ENCODE measurements at places on chromosomes 1 and 21.

- DNase-seq = no peak
These were observed 372.3 kb downstream of the TTLL7 start for GRCh38 chr1:83626603-83627002.

- DNase-seq = no peak
These were observed 750 bp downstream of the SYNJ1 start for GRCh38 chr21:32726839-32727686.

DNA sequence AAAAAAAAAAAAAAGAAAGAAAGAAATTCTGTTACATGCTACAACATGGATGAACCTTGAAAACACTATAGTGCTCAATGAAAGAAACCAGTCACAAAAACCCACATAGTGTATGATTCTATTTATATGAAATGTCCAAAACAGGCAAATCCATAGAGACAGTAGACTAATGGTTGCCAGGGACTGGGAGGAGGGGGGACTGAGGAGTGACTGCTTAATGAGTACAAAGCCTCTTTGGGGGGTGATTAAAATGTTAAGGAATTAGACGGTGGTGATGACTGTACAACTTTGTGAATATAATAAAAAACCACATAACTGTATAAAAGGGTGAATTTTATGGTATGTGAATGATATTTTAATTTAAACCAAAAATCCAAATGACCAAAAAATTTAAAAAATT is 116.0 kb upstream of the GUCA2B start:
- DNase-seq = no peak

DNA sequence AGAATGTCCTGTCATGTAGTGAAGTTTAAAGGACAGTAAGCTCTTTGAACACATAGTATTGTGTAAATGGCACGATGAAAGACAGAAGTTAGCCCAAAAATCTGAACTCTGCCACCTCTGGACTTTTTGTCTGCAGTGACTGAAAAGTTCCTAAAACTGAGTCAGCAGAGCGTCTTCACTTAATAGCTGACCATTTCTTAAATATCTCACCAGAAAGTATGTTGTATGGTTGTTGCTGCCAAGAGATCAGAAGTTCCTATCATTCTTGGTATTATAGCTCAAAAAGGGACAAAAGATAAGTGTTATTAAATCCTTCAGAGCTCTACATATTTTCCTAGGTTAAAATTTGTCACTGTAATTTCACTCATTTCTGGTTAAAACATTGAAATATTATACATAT is 1003.0 kb downstream of the TTLL7 start:
- DNase-seq = no peak

GRCh38 chr1:247407180-247407616 is 8.8 kb upstream of the NLRP3 start:
- DNase-seq = no peak

DNA sequence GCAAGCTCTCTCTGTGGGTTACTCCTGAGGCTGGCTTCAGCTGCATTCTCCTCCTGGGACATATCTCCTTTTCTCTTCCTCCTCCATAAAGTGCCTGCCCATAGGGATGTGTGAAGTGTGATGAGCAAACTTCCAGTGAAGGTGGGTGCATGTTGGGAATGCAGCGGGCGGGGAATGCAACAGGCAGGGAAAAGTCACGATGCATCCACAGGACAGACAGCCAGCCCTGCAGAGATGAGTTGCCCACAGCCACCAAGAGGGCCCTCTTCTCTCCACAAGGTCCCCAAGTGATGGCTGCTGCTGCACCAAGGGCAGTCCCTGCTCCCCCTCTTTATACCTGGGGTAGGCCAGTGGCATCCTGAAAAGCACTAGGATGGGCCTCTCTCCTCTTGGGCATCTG is 33.6 kb upstream of the RNF187 start:
- DNase-seq = no peak

- DNase-seq = no peak
These were observed 50.6 kb downstream of the COLGALT2 start for GRCh38 chr1:183986941-183987340.

- DNase-seq = no peak
These were observed 49.1 kb downstream of the ATP2B4 start for GRCh38 chr1:203675596-203676347.

DNA sequence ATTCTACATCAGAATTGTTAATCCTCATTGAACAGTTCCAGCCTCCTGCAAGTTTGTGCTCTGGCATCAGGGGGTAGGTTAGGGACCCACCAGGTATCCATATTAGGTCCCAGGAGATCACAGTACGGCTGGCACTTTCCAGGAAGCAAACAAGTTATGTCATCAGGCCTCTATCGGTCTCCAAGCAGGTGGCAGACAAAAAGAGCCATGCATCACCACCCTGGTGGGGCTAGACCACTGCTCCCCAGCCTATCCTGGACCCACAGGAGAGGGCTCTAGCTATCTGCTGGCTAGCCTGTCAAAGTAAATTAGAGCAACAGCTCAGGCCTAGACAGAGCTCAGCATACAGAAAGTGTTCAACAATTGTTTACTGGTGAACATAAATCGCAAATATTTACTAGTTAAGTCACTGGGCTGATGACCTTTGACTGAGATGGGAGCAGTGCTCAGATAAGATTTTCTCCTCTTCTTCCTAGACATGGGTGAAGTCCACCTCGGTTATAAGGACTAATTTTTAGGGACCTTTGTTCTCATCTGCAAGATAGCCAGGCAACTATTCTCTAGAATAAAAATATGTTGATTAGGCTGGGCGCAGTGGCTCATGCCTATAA is 6.4 kb downstream of the NUAK2 start:
- no peak for DNase-seq

- DNase-seq = no peak
These were observed 156.5 kb downstream of the PEX14 start for GRCh38 chr1:10631121-10631810.

- no peak for DNase-seq
These were observed 130.1 kb downstream of the TGFB2 start for GRCh38 chr1:218475275-218475674.

DNA sequence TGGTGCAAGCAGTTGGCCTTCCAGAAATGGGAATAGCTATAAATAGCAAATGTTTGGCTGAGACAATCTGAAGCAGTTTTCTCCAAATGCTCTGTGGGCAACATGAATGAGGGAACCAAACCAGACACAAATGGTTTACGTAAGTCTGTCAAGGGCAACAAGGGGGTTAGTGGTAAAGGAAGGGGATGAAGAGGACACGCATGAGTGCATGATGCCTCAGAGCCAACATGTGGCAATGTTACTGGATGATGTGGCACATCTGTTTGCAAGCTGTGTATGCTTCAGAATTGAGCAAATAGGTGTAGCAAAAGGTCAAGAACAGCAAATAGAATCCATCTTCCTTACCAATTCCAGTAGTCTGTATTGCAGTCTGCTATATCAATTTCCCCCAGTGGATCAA is 76.3 kb upstream of the LMO4 start:
- DNase-seq = no peak
